Activated naive CD4-positive, alpha-beta T cell (primary cell): ENCODE measurements at places on chromosomes 4 and X.

- DNase-seq = no peak
Observed at GRCh38 chr4:54572152-54572542, 85.6 kb upstream of the KIT start.

DNA sequence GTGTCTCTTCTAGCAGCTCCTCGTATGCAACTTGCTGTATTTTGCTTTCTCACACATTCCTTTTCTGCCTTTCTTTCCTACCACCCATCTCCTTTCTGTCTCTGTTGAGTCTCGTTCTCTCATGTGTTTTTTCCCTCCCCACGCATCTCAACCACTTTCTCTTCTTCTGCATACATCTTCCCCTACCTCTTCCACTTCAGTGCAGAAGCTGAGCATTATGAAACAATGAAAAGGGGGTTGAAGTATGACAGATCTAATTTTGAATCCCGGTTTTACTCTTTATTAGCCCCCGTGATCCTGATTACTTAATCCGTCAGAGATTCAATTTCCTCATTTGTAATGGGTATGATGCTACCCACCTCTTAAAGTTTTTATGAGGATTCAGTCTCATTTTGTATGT is 7.3 kb downstream of the FAM241A start:
- DNase-seq = no peak

DNA sequence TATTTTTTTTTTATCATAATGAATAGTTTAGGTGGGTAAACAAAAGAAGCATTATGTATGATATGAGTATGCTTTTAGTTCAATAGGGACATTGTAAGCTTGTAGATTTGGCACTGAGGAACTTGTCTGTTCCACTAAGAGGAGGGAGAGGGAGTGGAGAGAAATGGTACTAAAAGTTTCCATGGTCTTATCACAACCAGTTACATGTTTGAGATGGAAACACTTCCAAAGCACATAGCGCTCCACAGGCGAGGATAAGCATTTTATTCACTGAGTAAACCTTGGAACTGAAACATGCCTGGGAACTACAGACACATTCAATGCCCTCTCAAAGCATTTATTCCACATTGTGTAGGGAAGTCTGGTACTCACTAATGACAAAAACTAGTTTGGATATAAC is 15.5 kb downstream of the MYOZ2 start:
- no peak for DNase-seq

- DNase-seq = no peak
Observed at GRCh38 chr4:101306764-101307615, 40.3 kb downstream of the PPP3CA start.

- no peak for DNase-seq
Observed at GRCh38 chr4:52243367-52243766, 192.3 kb downstream of the SPATA18 start.

GRCh38 chr4:60913002-60913401 is 287.1 kb upstream of the ADGRL3 start:
- DNase-seq = no peak

GRCh38 chr4:164931551-164932324 is 45.7 kb downstream of the TRIM61 start:
- no peak for DNase-seq

DNA sequence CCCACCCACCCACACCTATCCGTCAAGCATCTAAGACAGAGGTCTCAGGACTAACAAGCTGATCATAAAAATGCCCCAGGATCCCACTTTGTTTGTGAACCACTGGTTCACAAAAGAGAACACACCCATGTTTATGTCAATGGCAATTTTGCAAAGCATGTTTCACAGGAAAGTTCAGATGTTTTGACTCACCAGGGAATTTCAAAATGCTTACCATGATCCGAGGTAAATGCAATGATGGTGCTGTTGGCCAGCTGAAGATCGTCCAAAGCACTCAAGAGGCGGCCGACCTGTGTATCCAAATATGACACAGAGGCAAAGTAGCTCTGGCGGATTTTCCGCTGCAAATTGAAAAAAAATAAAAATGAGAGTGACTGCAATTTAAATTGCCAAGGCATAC is 15.0 kb downstream of the IDS start:
- no peak for DNase-seq

DNA sequence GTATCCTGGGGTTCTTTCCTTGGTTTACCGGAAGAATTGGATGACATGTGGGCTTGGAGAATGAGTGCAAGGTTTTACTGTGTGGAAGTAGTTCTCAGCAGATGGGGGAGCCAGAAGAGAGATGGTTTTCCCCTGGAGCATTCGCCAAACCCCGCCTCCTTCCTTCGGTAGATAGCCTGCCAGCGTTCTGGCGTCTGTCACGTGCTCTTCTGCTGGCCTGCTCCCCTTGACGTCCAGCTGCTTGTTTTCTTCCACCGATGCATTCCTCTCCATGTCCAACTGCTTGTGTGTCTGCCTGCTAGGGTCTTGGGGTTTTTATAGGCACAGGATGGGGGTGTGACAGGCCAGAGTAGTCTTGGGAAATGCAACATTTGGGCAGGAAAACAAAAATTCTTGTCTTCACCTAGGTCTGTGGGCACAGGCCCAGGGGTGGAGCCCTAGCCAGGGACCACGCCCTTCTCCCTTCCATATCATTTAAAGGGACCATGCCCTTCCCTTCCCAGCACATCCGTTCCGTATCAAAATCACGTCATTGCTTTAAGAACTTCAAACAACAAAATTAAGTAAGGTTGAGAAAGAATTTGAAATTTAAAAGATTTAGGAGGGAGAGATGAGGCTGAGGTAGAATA is 538.7 kb upstream of the SMIM31 start:
- DNase-seq = no peak

- DNase-seq = no peak
Observed at GRCh38 chr4:85952972-85953650, 406.7 kb downstream of the MAPK10 start.

- no peak for DNase-seq
Observed at GRCh38 chr4:67576059-67576466, 17.5 kb downstream of the STAP1 start.

GRCh38 chrX:99703473-99703872 is 706.6 kb downstream of the PCDH19 start:
- no peak for DNase-seq

DNA sequence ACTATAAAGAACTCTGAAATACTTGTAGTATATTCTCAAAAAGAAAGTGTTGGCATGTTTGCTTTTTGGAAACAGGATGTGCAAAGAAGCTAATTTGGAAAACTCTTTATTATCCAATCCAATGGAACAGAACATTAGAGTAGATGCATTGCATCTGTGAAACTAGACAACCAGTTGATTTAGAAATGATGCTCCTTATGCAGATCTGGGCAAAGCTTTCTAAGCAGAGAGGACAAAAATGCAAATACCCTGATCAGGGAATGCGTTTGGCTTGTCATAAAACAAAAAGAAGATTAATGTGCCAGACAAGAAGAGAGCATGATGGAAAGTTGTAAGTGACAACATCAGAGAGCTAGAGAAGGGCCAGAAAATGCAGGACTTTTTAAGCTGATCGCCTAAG is 142.3 kb downstream of the RCHY1 start:
- no peak for DNase-seq

DNA sequence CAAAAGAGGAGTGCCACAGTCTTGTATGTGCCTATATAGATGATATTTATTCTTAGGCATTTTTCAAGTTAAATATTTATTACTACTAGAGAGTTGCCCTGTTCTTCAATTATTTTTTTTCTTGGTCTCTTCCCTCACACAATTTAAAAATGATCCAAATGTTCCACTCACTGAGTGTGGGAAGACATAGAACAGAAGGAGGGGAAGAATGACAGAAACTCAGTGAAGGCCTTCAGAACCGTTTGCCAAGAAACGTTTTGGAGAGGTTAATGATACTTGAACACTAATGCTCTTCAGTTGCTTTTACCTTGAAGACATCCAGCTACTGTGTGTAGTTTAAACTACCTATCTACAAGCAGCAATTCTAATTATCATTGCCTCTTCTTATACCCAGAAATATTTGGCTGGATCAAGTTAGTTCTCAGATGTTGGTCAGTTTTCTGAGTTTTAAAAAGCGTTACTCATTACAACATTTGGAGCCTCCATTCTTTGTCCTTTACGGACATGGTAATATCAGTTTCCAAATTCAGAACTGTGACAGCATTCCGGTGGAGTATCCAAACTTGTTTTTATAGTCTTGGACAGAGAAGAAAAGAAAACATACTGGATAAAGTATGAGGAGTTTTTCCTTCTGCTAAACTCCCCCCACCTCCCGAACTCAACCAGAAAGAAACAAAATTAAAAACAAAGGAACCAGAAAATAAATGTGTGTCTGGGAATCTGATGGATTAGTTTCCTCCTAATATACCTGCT is 389.7 kb downstream of the SPRY1 start:
- DNase-seq = no peak

DNA sequence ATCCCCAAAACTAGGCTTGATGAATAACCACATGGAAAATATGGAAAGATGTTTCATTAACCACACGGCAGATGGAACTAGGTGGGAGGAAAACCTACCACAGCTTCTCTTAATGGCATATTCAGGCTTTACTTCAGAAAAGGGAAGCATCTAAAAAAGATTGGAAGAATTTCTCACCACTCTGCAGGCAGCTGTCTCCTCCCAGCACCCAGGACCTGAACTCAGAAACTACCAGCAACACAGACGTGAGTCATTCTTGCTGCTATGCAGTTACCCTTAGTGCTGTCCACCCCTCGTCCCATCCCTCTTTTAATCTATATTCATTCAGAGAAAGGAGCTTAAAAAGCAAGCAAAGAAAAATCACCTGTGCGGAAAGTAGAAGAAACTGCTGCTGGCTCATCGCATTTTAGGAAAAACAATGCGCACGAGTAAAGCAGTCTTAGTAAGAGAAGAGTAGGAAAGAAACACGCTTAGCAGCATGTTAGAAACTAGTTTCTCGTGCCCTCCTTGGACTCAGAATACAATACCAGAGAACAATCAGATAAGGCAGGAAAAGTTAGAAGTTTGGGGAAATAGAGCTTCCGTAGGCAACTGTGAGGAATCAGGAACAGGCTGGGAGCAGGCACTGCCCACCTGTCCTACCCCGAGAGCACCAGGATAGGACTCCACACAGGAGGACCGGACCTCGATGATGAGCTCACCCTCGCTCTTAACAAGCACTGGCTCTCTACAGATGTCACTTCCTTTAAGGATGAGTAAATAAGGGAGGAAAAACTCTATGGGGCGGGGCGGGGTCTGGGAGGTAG is 48.1 kb upstream of the ENPP6 start:
- DNase-seq = no peak

DNA sequence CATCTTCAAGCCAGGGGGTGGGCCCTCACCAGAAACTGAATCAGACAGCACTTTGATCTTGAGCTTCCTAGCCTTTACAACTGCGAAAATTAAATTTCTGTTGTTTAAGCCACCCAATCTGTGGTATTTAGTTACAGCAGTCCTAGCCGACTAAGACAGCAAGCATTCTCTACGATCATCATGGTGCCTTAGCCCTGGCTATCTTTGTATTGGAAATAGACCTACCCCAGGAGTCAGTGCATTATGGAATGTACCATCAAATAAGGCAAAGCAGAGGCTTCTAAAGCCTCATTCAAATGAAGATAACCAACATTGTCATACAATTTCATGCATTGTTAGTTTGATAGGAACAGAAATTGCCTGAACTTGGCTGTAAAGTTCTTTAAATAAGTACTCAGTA is 75.0 kb downstream of the PARM1 start:
- DNase-seq = no peak

GRCh38 chr4:23697001-23697528 is 192.8 kb downstream of the PPARGC1A start:
- DNase-seq = no peak

- no peak for DNase-seq
Observed at GRCh38 chr4:10596586-10597290, 87.8 kb downstream of the CLNK start.

DNA sequence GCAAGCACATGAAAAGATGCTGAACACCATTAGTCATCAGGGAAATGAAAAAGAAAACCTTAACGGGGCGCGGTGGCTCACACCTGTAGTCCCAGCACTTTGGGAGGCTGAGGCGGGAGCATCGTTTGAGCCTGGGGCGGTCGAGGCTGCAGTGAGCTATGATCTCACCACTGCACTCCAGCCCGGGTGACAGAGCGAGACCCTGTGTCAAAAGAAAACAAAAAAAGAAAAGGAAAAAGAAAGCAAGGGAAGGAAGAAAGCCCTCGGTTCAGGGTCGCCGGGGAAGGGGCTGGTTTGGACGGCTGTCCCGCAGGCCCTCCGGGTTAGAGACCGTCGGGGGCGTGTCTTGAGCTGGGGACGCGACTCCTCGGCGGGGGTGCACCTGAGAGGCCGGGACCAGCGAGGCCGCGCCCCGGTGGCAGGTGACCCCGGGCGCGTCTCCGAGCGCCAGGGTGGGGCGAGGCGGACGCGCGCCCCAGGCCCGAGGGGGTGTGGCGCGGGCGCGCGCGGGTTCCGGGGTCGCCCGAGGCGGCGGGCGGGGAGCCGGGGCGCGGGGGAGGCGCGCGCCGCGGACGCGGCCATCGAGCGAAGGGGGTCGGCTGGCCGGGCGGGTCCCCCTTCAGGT is 478 bp upstream of the PLXNA3 start:
- no peak for DNase-seq

DNA sequence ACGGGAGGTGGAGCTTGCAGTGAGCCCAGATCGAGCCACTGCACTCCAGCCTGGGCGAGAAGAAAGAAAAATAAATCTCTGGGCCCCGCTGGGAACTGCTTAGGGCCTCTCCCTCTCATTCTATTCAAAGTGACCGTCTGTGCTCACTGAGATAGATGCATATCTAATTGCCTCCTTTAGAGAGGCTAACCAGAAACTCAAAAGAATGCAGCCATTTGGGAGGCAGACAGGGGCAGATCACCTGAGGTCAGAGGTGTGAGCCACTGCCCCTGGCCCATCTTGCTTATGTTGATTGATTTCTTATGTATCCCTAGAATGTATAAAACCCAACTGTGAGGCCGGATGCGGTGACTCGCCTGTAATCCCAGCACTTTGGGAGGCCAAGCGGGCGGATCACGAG is 6.2 kb upstream of the CSF2RA start:
- DNase-seq = no peak

DNA sequence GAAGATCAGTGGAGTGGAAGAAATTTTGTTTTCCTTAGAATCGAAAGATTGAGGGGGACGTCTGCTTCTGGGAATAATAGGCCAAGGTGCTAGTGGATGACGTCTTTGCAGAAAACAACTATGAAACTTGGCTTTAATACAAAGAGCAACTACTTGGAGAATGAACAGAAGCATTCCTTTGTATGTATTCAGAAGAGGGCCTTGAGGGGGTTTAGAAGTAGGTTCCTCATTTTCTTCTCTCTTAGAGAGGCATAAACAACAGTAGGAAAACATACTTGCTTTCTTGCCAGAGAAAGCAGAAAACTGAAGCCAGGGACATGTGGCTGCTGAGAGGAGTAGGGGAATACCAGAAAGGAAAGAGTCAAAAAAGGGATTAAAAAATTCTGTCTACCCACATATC is 167.8 kb downstream of the ZNF330 start:
- DNase-seq = no peak

DNA sequence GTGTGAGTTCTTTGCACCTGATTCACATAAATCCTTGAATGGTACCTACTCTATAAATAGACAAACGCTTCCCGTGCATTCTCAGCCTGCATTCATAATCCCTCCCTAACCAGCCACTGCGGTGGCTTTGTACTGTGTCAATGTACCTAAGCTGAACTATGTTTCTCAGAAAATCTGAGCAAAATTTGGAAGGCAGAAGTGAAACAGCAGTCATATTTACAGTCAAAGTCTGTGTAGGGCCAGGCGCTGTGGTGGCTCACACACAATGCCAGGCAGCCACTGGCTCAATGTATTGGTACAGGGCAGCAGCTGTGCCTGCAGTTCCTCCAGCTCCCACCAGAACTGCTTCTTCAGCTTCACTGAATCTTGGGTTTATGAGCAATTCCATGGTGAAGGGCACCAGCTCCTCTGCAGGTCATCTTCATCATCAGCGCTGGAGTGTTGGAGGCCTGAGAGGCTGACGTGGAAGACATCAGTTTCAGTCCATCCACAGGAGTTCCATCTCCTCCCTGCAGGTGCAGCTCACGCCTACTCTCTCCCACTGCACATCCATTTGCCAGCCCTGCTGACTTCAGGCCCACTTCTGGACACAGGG is 32.3 kb upstream of the IRF2 start:
- DNase-seq = no peak
